ENCODE measurements at places on chromosomes 3 and 15. TPM values are rescaled to one million over a fixed set of nuclear protein-coding genes. Genes with fewer than 3 reads are reported as not detected.

Gene FGF12
- total RNA-seq = 0.39 TPM

Gene MYO5C
- total RNA-seq = 0.39 TPM

Gene CHST14
- total RNA-seq = 20.4 TPM

Gene MST1R
- 0.79 TPM for total RNA-seq

Gene AGBL1
- not detected for total RNA-seq

Gene TMEM158
- total RNA-seq = under 0.01 TPM
